DMS79 (cell line): ENCODE measurements at places on chromosomes 3 and 15.

GRCh38 chr3:34357461-34357860 is 559.0 kb downstream of the PDCD6IP start:
- no peak for DNase-seq

DNA sequence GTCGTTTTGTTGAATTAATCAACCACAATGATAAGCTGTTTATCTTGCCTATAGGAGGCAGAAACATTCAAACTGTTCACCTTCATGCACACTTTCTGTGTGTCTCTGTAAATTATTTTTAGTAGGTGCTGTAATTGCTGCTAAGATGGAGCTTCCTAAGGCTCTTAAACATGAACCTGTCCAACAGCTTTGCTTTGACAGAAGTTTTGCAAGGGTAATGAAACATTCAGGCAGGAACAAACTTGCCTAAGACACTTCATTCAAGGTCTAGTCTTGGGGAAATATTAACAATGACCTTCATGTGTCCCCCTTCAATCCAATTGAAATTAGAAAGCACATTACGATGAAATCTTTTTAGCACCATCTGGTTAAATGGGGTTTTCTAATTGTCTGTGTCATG is 156.1 kb downstream of the DIPK2A start:
- DNase-seq, result no peak

GRCh38 chr15:49035825-49036224 is 10.4 kb downstream of the SECISBP2L start:
- no peak for DNase-seq

DNA sequence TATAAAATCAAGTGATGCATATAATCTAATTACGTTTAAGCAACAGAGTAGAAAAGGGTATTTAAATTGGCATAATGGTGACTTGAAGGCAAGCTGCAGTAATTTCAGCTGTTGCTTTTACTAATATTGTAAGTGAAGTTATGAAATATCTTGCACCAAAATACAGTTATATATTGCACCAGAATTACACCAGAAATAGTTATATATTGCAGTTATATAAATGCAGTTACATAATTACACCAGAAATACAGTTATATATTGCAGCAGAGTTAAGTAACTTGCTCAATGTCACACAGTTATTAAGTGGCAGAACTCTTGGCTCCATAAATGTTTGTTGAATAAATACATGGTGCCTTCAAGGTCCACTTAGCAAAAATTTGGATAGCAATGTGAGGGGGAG is 51.4 kb downstream of the PCOLCE2 start:
- DNase-seq, result no peak

GRCh38 chr3:126567696-126568438 is 9.1 kb upstream of the C3orf22 start:
- DNase-seq, result no peak

DNA sequence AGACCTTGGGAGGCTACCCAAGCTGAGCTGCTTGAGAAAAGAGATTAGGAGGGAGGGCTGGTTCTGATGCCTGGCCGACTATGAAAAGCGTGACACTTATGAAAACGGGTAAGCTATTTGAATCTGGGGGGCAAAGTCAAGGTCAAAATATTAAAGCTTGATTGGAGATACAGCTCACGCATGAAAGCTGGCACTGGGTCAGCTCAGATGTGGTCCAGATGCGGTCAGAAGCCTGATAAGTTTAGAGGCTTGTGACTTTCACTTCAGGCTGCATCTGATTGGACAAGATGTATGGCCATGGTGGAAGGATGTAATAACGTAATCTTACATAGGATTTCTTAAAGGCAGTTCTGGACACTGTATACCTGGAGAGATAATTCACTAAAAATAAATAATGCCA is 690.3 kb downstream of the NTRK3 start:
- DNase-seq, result no peak

GRCh38 chr15:25022233-25022632 is 67.4 kb downstream of the SNRPN start:
- no peak for DNase-seq

GRCh38 chr3:27720899-27721716 is 1.0 kb downstream of the EOMES start:
- DNase-seq, result peak; percentile 22

- DNase-seq, result no peak
Measured at GRCh38 chr3:2934541-2934940, 175.6 kb downstream of the IL5RA start.

DNA sequence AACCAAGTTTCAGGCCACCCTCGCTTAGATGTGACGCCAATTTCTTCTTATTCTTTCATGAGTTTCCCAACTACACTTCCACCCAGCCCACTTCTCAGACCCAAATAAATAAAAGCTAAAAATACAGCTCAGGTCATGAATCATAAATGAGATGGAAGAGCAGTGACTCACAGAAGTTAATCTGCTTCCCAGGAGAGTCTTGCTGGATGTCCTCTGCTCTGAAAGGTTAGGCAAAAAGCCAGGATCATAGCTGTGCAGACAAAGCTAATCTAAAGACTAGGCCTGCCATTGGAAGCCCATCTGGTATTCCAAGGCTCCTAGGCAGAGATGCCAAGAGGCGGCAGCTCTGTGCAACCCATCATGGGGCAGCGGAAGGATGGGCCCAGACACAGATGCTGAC is 24.1 kb downstream of the SHC4 start:
- no peak for DNase-seq

GRCh38 chr3:171446801-171447578 is 13.2 kb downstream of the TNIK start:
- no peak for DNase-seq

- DNase-seq, result no peak
Measured at GRCh38 chr3:77079988-77080610, 40.2 kb downstream of the ROBO2 start.

- no peak for DNase-seq
Measured at GRCh38 chr15:38130740-38131498, 121.7 kb upstream of the SPRED1 start.

DNA sequence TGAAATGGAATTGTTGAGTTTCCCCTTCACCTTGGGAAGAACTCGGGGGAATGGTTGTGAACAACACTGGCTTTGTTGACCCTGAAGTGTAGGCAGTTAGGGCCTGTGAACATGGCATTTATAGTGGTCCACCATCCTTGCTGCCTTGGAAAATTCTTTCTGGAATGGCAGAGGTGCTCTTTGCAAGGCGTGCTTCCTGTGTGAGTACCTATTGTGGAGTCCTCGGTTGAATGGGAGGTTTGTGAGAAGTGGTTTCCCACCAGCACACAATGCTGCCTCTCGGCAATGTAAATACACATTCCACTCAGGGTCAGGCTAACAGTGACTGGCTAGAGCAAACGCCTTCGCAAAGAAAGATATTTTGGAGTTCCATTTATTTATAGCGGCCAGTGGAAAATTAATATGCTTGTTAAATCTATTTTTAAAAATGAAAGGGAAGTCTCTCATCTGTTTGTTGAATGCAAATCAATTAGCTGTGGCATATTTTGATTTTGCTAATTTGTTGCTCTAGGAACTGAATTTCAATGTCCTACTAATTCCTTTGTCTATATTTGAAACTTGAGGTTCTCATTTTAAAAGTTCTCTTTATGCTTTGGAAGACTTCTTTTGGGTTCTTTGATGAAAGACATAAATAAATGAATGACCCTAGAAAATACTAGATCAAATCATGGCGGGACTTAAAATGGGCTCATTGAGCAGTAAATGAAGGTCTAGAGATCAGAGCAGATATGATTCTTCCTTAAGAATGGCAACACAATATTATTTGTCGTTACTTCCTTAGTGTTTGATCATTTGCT is 59.5 kb downstream of the FNDC3B start:
- no peak for DNase-seq

DNA sequence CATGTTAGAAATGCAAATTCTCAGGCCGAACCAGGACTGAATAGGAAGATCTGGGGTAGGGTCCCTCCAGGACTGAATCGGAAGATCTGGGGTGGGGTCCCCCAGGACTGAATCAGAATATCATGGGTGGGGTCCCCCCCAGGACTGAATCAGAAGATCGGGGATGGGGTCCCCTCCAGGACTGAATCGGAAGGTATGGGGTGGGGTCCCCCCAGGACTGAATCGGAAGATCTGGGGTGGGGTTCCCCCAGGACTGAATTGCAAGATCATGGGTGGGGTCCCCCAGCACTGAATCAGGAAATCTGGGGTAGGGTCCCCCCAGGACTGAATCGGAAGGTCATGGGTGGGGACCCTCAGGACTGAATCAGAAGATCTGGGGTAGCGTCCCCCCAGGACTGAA is 48.2 kb upstream of the TNK2 start:
- no peak for DNase-seq

DNA sequence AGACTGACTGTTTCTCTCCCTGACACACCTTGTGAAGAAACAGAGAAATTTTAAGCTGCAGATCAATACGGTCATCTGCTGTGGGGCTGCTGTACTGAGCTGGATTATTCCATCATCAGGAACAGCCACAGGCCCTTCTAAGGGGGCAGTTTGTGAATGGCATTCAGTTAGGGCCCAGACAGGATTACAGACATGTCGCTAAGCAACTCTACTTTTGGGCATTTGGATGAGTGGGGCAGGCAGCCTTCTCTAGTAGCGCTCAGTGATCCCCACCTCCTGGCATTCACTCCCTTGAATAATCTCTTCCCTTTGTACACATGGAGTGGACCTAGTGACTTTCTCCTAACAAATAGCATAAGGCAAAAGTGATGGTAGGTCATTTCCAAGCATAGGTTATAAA is 144.4 kb upstream of the RARB start:
- DNase-seq, result no peak

- no peak for DNase-seq
Measured at GRCh38 chr3:132983143-132983770, 54.9 kb upstream of the TMEM108 start.

DNA sequence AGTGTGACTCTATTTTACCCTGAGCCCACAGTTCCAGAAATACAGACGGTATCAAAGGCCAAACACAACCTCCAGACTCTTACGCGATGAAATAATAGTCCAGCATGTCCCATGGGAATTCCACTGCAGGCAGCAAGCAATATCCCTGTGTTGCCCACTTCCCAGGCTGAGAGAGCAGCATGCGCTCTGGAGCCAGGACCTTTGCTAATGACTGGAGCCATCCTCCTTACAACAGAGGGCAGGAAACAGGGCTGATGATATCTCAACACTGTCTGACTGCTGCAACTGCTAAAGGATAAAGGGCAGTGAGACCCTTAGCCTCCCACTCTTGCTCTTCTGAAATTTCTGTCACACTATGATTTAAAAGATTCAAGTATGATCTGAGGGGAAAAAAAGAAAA is 34.8 kb downstream of the MCF2L2 start:
- DNase-seq, result no peak

DNA sequence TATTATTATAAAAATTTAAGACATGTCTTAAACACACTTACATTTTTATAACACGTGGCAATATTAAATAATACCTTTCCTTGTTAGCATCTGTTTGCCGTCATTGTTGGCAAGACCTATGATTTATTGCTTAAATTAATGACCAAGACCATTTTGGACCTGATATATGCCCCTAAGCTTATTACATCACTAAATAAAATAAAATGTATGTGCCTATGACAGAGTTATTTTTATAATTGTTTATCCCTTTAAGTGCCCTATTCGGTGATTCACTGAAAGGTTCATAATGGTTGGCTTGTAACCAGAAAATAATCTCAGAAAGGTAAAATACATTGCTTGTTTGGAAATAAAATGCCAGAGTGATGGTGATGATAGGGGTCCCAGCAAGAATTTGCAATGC is 17.5 kb downstream of the CDIN1 start:
- no peak for DNase-seq

GRCh38 chr3:87801409-87801808 is 257.4 kb downstream of the CGGBP1 start:
- DNase-seq, result no peak

DNA sequence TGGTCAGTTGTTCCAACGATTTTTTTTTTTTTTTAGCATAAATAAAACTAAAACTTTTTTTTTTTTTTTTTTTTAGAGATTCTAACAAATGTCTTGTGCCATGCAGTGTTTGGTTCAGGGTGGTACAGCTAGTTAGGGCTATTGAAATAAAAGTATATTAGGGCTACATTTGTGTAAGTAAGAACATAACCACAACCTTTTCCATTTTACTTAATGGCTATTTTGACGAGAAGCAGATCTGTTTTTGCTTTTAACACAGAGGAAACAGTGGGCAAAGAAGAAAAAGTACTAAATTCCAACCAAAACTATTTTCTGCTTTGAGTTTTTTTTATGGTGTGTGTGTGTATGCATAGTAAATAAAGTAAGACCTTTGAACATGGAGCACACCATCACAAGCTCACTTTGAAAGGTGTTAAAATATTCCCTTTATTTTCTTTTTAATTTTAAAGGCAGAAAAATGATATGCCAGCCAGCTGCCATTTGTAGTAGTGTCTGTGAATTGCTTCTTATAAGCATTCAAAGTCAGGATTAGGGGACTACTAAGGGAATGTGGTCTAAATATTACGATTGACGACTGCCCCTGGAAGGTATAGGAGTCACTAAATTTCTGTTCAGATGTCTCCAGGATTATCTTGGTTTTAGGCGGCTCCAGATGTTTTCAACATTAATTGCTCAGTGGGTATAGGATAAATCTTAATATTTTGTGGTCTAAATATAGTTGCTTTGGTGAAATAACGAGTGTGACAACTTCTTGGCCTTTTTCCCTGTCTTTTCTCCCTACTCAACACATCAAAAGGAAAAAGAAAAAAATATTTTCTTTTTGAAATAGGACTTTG is 3.1 kb downstream of the RARB start:
- no peak for DNase-seq

DNA sequence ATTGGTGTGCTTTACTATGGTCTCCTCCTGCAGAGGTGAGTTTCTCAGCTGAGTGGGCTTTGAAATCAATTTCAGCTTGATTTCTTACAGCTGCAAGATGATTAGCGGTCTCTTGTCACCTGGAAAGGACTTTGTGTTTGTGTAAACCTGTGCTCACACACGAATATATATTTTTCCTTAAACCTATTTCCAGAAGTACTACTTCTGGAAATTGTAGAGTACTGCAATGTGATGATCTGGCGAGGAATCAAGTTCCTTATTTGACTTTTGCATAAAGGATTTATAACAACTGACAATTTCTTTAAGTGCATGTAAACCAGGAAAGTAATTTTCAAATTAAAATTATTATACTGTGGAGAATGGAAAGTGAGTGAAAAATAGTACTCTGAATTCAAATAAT is 2.1 kb downstream of the MCTP2 start:
- no peak for DNase-seq
